ENCODE measurements at places on chromosomes 16 and 17.

DNA sequence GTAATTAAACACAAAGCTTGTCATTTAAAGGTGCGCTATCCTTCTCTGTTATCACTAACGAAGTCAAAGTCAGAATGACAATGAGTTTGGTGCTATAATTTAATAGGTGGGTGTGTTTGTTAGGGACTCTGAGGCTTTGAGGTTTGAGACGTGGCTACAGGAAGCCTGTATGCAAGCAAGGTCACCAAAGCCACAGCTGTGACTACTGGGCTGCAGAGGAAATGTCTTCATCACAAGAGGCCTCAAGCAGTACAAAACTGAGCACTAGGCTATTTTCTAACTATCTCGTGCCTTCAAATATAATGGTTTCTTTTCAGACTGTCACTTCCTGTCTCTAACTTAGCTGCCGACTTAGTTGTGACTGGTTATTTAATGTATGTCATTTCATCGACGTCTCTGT, 141.2 kb downstream of the AATF start:
- no peak for DNase-seq

GRCh38 chr17:48054238-48055185, 6.4 kb downstream of the NFE2L1 start:
- no peak for DNase-seq

DNA sequence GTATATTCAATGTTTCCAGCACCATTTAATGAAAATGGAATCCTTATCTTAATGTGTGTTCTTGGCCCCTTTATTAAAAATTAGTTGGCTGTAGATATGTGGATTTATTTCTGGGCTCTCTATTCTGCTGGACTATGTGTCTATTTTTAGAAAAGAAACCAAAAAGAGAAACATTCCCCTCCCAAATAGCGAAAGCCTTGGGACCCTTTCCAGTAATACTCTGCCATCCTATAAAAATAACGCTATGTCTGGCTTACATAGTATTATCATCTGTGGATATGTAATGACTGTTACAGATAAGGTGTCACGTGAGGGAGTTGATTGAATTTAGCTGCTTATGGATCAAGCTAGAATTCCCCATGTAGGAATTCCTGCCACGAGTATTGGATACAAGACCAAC, 279.3 kb upstream of the KIF2B start:
- no peak for DNase-seq

DNA sequence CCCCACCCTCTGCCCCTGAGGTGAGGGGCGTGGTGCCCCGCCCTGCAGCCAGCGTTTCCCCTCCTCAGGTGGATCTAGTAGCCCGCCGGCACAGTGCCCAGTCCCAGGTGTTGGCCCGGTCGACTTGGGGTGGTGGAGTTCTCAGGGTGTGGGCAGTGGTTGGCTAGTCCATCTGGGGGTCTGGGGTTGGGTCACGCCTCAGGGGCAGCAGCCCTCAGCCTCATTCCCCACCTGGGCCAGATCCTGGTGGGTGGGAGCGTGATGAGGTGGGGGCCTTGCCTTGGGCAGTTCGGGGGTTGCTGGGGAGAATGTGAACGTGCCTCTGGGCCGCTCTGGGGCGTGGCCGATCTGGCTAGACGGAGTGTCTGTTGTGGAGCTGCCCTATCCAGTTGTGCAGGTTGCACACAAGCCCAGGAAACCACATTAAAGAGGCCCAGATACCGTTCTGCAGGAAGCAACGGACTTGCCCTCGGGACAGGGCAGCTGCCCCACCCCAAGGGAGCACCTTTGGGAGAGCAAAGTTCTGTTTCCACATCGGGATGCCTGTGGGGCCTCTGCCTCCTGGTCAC, 32.0 kb downstream of the GSE1 start:
- DNase-seq = no peak

DNA sequence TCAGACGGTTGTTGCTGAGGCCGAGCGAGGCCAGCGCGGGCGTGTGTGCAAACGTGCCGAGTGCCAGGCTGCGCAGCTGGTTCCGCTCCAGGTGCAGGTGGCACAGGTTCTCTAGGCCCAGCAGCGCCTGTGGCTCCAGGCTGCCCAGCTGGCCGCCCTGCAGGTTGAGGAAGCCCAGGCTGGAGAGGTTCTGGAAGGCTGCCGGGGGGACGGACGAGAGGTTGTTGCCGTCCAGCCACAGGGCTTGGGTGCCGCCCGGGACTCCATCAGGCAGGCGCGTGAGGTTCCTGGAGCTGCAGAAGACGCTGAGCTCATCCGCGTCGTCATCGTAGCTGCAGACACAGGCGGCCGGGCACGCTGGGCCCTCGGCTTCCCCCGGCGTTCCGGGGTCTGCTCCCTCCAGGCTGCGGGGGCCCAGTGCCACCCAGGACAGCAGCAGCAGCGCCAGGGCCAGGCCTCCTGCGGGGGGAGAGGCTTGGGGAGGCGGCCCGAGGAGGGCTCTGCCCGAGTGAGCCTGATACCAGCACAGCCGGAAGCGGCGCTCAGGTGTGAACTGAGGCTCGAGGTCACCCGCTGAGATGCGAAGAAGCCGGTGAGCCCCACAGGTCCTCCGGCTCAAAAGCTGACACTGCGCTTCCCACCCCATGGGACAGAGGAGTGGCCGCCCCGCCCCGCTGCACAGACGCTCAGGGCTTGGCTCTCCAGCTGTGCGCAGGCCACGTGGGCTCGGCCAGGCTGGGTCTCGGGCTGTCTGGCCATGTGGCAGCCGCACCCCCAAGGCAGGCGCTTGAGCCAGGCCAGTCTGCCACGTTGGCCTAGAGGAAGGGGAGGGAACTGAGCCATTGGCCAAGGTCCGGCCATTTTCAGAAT, 1.3 kb downstream of the IGFALS start:
- DNase-seq = no peak

GRCh38 chr17:75307957-75308731, 18.9 kb upstream of the SLC25A19 start:
- no peak for DNase-seq

GRCh38 chr17:11628831-11629230, 30.6 kb downstream of the DNAH9 start:
- no peak for DNase-seq

- no peak for DNase-seq
These were observed 18.3 kb upstream of the CCL5 start for GRCh38 chr17:35898283-35899070.

DNA sequence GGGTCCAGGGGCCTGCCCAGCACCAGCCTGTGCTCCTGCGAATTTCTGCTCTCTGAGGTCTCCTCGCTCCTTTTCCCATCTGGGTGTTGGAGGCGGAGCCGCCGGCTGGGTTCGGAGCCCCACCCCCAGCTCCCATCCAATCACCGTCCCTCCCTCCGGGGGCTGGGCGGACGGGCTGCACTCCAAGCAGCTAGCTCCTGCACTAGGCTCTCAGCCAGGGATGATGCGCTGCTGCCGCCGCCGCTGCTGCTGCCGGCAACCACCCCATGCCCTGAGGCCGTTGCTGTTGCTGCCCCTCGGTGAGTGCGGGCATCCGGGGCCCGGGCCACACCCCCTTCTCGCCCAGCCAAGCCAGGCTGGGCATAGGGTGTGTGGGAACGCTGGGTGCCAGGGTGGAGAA, at the start of gene NRN1L:
TSS of gene NRN1L (plus strand) at position 202 of the 400 bp plus-strand sequence. CDS start at position 221, 19 bp downstream.
- DNase-seq = peak; percentile 84

GRCh38 chr17:74437702-74438101, 5.8 kb downstream of the GPRC5C start:
- no peak for DNase-seq

Measured in brain microvascular endothelial cell (primary cell).